ENCODE measurements at places on chromosomes 5 and 9.
A peak's percentile ranks its signal among the peaks of the same experiment; 100 is the strongest.

DNA sequence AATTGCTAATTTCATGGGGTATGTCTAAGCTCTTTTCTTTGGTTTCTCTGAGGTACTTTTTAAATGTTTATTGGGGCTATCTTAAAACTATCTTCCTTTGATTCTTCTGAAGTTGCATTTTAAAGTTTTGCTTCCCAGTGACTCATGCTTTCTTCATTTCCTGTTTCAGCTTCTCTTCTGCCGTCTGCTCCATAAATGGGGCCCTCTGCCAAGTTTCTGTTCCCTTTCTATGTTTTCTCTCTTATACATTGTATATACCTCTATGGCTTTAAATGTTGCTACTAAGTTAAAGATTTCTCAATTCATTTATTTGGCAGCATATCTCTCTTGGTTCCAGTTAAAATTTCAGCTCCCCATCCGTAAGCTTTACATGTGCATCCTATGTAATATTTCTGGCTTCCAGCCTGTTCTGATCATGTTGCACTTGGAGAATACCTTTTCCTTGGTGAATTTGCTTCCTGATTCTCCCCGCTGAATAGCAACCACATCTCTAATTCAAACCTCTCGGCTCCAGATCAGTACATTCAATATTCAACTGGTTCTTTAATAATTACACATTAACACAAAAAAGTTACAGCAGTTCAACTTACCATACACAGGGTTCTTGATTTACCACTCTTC is 125.3 kb downstream of the ST8SIA4 start:
- peak; percentile 47 for DNase-seq

- DNase-seq, result no peak
Observed at GRCh38 chr9:131585375-131585774, 40.1 kb downstream of the PRRT1B start.

GRCh38 chr9:127562841-127563401 is 49.2 kb upstream of the STXBP1 start:
- peak; percentile 38 for DNase-seq

DNA sequence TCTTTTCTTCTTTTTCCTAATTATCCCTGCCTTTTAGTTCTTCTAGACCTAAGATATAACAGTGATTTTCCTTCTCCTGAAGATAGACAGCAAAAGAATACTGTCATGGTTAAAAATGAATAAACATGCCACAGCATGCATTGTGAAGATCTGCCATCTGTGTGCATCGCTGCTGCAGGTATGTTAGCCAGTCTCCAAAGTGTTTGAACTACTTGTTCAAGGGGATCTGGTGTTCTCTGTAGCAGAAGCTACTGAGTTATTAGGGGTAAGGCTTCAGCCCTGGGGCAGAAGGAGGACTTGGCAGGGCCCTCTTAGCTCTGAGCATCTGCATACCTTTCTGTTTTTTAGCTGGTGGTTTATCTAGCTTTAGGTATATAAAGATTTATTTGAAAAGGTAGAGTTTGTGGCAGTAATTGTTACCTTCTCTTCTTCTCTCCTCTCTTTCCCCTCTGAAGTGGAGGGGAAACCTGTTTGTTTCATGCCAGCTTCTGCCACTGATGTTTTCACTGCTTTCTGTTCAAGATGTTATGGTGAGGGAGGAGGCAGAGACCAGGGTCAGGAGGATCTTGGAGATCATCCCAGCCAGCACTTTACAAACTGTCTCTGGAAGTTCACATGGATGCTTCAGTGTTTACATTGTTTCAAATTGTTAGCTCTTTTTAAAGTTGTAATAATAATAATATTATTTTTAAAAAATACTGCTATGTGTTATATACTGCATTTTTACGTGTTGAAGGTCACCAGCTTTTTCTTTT is 25.2 kb downstream of the GALNT10 start:
- no peak for DNase-seq

DNA sequence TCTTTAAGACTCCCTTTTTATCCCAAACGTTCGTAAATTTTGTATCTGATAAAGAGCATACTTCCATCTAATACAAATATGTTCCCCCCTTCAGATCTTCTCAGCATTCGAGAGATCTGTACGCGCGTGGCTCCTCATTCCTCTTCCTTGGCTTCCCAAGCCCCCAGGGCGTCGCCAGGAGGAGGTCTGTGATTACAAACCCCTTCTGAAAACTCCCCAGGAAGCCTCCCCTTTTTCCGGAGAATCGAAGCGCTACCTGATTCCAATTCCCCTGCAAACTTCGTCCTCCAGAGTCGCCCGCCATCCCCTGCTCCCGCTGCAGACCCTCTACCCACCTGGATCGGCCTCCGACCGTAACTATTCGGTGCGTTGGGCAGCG is 19.9 kb downstream of the CDKN2A start:
- DNase-seq, result no peak

GRCh38 chr5:118905196-118905595 is 83.2 kb downstream of the DTWD2 start:
- no peak for DNase-seq

DNA sequence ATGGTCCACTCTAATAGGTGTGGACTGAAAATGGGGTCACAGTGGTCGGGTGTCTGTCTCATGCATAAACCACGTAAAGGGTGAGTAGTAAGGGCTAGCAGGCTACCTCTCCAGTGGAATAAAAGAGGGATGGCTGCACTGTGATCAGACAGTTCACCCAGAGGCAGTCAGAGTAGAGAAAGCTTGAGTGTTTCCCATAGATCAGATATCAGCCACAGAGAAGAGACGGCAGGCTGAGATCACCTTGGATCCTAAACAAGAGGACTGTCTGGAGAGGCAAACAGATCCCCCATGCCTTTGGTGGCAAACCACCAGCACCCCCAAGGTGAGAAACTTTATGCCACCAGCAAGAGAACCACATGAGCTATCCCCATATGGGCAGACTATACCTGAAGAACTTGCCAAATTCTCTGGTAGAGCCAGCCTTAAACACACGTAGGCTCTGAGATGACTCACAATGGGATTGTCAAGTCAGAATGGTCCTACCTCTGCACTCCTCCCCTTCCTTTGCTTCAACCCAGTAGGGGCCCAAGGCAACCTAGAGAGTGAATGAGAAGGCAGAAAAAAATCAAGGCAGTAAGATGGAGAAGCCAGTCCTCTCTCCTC is 205.2 kb upstream of the MAP3K1 start:
- DNase-seq, result no peak

GRCh38 chr5:97276474-97277120 is 93.5 kb upstream of the RIOK2 start:
- no peak for DNase-seq

GRCh38 chr5:139402561-139403158 is 1.2 kb downstream of the SPATA24 start:
- DNase-seq, result peak; percentile 54

- no peak for DNase-seq
Observed at GRCh38 chr5:51846015-51846414, 462.8 kb downstream of the ISL1 start.

DNA sequence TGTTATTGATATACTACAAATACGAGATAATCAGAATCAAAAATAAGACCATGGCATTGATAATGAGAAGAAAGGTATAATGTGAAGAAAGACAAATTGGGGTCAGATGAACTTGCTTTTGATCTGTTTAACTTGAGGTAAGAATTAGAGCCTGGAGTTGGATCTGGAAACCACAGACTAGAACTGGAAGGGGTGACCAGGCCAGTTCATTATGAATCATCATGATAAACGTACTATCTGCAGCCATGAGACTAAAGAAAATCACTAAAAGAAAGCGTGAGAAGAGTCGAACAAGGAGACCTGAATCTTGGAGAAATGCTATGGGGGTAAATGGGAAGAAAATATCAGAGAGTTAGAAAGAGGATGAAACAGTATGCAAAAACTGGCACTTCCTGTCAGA is 967.5 kb downstream of the NR2F1-AS1 start:
- DNase-seq, result no peak

Measured in Calu3 (cell line).